OCI-LY7 (cell line): ENCODE measurements at places on chromosomes 5 and 9.

- no peak for DNase-seq
Measured at GRCh38 chr5:174313615-174314014, 268.1 kb downstream of the NSG2 start.

DNA sequence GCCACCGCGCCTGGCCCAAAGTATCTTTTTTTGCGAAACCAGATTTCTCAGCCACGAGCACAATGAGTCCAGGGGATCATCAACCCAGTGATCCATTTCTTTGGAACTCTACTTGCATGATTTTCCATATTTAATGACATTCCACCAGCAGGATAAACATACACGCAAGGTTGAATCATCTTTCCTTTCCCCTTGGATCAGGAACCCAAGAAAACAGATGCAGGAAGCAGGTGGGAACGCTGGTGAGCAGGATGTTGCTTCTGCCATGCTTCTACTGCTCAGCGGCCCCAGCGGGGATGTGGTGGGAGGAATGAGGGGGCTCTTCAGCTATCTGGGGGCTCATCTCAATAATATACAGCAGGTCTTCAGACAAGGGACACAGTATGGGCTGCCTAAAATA, 118.2 kb downstream of the SEC61B start:
- DNase-seq, result no peak

DNA sequence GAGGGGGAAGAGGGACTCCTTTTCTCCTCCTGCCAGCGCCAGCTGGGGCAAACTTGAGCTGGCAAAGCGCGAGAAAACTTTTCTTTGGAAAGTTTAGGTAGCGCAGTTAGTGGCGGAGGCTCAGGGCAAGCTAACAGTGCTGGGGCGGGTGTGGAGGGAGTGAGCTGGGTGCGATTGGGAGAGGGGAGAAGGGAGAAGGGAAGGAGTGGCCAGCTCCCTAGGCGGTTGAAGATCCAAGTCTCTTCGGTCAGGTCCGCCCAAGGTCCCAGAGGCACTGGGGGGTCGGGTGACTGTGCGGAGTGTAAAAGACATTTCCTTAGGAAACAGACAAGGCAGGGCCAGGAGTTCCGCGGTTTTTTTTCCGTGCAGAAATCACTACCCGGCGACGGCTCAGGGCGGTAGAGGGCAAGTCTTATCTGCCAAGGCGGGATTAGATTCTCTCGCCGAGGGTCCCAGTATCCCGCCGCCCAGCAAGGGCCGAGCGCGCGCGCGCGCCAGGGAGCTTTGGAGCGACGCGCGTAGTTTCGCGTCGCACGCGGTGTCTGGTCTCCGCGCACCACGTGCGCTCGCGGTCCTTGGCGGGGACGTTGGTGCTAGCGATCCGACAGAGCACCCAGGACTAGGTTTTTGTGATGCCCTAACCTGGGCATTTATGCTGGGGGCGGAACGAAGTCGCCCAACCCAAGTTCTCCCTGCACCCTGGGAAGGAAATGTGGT, 33.6 kb upstream of the NFIB start:
- DNase-seq, result no peak

DNA sequence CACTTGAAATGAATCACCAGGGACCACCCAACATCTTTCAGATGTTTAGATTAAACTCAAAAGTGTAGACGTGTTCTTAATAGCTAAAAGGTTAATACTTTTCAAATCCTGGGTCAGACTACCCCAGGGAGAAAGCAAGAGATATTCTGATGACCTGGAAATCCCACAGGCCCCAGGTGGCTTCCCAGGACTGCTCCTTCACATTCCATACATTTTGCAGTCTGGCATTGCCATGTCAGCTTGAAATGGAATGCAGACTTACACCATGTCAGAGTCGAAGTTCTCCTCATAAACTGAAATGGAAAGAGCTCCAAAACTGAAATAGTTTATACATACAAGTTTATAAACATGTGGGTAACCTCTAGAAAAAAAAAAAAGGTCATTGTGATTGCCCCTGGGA, 61.5 kb downstream of the TMEM167A start:
- no peak for DNase-seq

DNA sequence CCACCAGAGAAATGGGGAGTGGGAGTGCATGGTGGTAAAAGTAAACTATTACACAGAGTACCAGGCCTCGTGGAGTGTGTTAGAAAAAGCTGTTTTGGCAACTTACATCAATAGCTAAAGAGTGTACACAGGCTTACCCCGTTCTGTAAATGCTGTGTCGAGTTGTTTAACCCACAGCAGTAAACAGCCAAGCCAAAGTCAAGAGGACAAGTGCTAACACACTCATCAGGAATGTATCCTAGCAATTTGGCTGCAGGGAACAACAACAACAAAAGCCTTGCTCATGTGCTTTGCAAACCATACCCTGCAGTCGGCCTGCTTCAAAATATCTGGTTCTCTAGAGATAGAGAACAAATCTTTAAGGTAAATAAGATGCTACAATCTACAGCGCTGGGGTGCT, 15.9 kb downstream of the DAP start:
- DNase-seq, result no peak

GRCh38 chr9:120941046-120941770, 14.6 kb upstream of the TRAF1 start:
- DNase-seq, result no peak

- DNase-seq, result no peak
Measured at GRCh38 chr5:176187276-176188062, 50.8 kb upstream of the SIMC1 start.

GRCh38 chr9:114735704-114736103, 53.7 kb upstream of the TEX48 start:
- DNase-seq, result no peak

DNA sequence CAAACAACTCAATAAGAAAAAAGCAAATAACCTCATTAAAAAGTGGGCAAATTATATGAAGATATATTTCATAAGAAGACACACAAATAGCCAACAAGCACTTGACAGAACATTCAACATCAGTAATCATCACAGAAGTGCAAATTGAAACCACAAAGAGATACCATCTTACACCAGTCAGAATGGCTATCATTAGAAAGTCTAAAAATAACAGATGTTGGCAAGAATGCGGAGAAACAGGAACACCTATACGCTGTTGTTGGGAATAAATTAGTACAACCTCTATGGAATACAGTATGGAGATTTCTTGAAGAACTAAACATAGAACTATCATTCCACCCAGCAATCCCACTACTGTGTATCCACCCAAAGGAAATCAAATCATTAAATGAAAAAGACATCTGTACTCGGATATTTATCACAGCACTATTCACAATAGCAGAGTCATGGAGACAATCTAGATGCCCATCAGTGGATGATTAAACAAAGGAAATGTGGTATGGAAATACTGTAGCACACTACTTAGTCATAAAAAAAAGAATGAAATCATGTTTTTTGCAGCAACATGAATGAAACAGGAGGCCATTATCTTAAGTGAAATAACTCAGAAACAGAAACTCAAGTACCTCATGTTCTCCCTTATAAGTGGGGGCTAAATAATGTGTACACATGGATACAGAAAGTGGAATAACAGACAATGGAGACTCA, 106.8 kb upstream of the FST start:
- DNase-seq, result no peak

DNA sequence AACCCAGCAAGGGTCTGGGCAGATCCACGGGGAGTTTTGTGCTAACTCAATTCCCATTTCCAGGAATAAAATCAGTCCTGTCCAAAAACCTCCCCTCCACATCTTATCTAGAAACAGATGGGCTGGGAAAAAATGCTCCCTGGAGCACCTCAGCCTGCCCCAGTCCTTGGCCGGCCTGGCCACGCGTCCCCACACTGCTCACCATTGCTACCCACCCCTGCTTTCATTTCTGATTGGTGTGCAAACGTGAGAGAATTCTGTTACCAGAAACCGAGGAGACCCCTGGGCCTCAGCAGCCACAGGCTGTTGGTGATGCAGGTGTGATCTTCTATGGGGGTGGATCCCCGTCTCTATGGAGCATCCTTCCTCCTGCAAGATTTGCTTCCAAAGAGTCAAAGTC, 38.0 kb upstream of the OLFM1 start:
- DNase-seq, result no peak

GRCh38 chr5:91139572-91140200, 243.4 kb downstream of the ARRDC3 start:
- DNase-seq, result no peak

DNA sequence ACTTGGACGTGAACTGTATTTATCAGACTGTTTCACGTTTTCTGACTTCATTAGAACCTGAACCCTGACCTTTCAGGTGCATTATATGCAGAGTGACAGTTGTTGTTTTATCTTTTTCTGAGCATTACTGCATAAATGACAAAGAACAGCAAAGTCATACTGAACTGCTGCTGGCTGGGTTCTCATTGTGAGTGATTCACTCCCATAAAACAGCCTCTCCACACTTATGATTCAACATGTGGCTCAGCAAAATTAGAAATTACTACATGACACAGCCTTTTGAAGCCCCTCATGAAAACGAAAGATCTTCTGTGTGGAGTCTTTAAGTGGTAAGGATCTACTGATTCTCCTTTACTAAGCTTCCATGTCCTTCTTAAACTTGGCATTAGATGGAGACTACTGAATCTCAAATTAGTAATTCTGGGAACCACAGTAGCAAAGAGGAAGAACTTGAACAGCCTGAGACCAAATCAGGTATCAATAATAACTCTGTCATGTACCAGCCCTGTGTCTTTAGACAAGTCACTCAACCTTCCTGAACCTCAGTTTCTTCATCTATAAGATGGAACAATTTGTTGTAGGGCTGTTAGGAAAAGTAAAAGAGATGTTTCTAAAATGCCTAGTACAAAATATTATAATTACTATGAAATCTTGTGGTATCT, 172.3 kb upstream of the GNA14 start:
- no peak for DNase-seq

DNA sequence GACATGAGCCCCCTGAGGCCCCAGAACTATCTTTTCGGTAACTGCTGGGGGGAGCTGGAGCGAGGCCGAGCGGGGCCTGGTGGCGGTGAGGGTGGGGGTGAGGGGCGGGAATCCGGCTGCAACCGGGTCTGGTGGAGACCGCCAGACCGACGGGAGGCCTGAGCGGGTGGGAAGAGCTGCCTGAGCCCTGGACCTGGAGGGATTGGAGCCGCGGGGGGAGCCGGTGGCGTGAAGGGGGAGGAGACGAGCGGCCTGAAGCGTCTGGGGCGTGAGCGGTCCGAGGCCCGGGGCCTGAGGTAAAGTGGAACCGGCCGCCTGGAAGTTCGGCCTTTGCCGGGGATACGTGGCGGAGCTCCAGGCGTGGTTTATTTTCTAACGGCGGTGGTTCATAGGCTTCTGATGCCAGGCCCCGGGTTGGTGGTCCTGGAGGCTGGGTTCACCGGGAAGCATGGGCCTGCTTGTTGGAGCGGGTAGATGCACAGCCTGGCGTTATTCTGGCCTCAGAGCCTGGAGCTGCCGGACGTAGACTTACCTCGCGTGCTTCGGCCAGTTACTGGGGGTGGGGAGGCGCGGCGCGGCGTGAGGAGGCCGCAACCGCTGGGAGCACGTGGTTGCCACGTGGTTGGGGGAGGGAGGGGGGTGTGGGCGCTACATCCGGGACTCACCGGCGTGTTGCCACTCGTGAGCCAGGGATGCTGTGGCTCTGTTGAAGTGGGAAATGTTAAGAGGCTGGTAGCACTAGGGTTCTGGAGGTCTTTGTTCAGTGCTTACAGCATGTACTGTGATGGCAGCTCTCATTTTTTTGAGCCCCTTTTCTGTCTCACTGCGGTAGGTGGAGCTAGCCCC, 544 bp downstream of the NPM1 start:
- peak; percentile 87 for DNase-seq

DNA sequence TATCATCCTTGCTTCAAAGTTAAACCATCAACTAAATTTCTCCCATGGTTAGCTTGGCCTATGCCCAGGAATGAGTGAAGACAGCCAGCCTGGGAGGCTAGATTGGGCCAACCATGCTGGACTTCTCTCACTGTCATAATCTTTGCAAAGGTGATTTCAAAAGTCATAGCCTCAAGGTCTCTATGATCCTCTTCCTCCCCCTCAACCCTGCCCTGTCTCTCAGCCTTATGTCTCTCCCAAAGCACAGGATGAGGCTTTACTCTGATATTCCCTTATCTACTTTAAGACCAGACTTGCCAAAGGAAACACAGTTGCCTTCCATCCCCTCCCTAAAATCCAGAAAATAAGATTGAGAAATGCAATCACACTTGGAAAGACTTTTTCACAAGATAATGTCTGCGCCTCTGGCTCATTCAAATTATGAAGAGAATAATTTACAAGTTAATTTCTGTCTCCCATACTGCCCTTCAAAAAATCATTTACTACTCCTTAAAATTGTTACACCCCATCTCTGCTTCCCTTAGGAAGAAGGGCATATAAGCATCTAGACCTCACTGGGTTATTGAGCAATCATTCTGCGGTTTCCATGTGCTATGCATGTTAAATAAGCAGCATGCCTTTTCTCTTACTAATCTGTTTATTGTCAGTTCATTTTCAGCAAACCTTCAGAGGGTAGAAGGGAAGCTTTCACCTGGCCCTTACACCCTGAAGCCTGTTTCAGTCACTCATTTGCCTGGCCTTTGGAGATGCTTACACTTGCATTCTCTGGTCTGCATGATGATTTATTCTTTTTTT, 113.8 kb upstream of the ANKRD55 start:
- no peak for DNase-seq

DNA sequence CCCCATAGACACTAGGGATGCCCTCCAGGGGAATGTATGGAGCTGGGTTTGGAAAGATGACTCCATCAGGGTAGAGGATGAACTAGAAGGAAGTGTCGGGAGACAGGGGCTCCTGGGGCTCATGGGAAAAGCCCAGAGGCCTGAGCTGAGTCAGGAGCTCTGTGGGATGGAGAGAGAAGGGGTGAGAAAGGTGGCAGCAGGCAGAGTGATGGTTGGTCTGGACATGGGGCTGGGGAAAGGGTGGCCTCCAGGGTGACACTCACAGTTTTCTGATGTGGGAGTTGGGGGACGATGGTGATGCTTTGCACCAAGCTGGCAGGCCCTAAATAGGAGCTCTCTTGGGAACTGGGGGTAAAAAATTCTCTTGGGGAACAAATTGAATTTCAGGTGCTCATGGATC, 213.5 kb upstream of the MVB12B start:
- no peak for DNase-seq

GRCh38 chr5:167247816-167248215, 1043.6 kb upstream of the WWC1 start:
- DNase-seq, result no peak

DNA sequence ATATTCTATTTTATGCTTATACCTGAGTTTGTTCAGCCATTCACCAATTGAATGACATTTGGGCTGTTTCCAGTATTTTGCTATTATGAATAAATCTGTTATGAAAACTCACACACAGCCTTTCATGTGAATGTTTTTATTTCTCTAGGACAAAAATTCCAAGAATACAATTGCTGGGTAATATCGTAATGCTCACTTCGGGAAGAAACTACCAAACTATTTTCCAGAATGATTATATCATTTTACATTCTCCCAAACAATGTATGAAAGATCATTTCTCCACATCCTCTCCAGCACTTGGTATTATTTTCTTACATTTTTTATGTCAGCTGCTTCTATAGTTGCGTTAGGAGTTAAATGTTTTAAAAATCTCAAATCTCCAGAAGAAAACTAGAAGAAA, 58.3 kb upstream of the LHFPL2 start:
- no peak for DNase-seq

DNA sequence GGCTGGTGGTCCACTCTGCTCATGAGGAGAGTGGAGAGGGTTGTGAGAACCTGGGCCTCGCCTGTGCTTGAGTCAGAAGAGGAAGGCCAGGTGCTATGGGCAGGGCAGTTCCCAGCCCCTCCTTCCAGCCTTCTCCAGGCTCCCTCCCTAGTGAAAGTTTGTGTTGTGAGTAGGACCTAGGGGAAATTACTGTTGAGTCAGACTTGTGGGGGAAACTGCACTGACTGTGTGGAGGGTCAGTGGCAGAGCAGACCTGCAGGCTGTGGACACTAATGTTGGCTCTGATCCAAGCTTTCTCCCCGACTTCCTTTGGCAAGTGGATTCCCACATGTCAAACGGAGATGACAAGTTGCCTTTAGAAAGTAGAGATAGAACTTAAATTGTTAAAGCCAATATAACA, 102.6 kb downstream of the ARHGAP26 start:
- DNase-seq, result no peak
